Stimulated activated CD4-positive, alpha-beta T cell treated with anti-CD3 and anti-CD28 coated beads, Interleukin-4, amount 100 ng/mL, for 1 hour (primary cell): ENCODE measurements at places on chromosomes 5 and 9.

DNA sequence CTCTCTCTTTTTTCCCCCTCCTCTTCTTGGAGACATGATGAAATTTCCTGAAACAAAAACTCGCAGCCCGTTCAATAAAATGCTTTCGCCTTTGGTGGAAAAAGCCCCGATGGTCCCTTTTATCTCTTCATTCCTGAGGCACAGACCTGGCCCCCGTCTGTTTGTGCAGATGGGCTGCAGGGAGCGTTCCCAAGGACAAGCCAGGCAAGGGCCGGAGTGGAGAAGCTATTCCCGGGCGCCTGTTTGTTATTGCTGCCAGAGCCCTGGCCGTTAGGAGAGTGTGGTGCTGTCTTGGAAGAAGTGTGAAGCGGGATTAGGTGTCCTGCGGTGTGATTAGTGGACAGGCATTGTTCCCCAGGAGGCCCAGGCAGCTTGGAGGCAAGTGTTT lies 71.9 kb downstream of the SMIM23 start:
- no peak for DNase-seq

DNA sequence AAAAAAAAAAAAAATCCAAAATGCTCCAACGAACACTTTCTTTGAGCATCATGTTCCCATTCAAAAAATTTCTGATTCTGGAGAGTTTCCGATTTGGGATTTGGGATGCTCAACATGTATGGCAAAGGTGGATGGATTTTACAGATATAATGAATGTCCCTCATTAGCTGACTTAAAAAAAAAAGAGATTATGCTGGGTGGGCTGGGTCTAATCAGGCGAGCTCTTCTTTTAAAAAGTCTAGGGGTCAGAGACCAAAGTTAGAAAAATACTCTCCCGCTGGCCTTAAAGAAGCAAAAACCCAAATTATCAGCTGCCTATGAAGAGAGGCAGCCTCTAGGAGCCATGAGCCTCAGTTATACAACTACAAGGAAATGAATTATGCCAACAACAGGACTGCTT lies 15.2 kb upstream of the CTNNAL1 start:
- no peak for DNase-seq

GRCh38 chr9:16499892-16500291 lies 370.6 kb downstream of the BNC2 start:
- no peak for DNase-seq

- no peak for DNase-seq
These were observed 622.3 kb downstream of the MTRR start for GRCh38 chr5:8491254-8491653.

DNA sequence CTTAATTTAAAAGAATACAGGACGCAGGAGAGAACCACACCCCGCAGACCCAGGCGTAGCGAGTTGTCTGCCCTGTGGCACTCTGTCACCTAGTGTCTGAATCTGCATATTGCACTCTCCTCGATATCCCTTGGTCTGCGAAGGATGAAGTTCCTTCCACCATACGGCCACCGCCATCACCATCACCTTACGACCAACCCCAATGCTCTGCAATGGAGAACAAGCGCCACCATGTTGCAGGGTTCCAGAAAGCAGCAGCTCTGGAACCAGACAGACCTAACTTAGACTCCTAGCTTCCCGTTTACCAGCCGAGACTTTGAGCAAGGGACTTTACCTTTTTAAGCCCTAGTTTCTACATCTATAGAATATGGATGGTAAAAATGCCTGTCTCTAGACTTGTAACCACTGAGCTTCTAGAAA lies 77.4 kb upstream of the DMRT1 start:
- no peak for DNase-seq

DNA sequence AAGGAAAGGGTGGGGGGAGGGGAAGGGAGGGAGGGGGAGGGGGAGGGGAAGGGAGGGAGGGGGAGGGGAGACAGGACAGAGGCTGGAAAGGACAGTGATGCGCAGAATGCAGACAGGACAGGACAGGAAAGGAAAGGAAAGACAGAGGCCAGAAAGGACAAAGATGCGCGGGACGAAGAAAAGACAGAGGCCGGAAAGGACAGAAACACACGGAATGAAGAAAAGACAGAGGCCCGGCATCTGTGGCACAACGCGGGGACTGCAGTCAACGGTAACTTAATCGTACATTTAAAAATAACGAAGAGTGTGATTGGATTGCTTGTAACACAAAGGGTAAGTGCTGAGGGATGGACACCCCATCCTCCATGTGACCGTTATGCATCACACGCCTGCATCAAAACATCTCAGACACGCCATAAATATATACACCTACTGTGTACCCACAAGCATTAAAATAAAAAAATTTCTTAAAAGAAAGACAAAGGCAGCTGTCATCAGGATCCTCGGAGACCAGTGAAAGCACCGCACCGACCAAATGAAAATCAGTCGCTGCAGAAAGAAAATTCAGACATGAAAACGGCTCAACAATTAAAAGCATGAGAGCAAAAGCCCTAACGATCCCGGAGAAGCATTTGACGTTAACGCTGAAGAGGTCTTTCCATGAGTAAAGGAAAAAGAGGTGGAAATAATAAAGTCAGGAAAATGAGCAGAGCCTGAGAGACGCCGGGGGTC lies 52.9 kb upstream of the EXOC3 start:
- no peak for DNase-seq

- no peak for DNase-seq
These were observed 877 bp downstream of the SH3GLB2 start for GRCh38 chr9:129027224-129027684.

GRCh38 chr9:16075696-16076095 lies 522.9 kb downstream of the CCDC171 start:
- DNase-seq, result no peak

GRCh38 chr5:180166176-180166575 lies 42.8 kb downstream of the RASGEF1C start:
- no peak for DNase-seq

DNA sequence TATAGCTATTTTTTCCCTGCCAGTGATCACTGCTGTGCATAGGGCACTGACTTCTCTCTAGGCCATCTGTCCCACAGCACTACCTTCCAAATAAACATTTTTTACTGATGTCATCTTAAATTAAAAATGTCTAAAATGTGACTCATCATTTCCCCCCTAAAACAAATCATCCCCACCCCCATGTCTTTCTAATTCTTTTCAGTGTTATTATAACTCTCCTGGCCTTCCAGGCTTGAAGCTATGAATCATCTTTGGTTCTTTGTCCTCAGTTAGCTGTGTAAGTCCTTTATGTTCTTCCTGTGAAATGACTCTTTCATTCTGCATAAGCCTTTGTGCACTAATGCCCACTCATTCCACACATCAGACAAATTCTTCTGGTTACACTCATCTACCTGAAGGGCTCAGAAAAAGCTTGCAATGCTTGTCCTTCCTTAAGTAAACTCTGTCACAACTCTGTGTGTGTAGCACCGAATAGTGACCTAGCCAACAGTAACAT lies 78.1 kb downstream of the CFAP95 start:
- no peak for DNase-seq

- no peak for DNase-seq
These were observed 77.4 kb downstream of the SLIT3 start for GRCh38 chr5:169223595-169223953.

GRCh38 chr5:41903382-41903891 lies 707 bp upstream of the RIMOC1 start:
- no peak for DNase-seq

GRCh38 chr9:5869315-5870019 lies 21.2 kb upstream of the MLANA start:
- peak; percentile 15 for DNase-seq

GRCh38 chr9:68560071-68560844 lies 19.6 kb upstream of the TMEM252 start:
- peak; percentile 44 for DNase-seq

- DNase-seq, result no peak
These were observed 37.7 kb upstream of the IL7R start for GRCh38 chr5:35819026-35819425.

DNA sequence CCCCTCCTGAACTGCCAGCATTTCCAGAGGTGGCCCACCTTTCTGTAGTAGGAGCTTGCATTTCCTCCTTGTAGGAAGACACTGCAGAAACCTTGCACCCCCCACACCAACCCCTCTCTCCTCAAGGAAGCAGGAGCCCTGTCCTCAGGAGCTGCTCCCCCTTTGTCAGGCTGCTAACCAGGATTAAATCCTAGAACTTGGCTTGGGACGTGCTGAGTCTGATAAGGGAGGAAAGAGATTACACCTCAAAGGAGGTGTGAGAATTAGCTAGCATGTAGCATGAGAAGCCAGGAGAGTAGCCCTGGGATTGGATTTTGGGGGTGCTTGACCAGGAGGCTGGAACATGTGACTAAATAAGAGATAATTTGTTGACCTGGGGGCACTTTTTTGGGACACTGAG lies 119.8 kb upstream of the ALDH1B1 start:
- no peak for DNase-seq

DNA sequence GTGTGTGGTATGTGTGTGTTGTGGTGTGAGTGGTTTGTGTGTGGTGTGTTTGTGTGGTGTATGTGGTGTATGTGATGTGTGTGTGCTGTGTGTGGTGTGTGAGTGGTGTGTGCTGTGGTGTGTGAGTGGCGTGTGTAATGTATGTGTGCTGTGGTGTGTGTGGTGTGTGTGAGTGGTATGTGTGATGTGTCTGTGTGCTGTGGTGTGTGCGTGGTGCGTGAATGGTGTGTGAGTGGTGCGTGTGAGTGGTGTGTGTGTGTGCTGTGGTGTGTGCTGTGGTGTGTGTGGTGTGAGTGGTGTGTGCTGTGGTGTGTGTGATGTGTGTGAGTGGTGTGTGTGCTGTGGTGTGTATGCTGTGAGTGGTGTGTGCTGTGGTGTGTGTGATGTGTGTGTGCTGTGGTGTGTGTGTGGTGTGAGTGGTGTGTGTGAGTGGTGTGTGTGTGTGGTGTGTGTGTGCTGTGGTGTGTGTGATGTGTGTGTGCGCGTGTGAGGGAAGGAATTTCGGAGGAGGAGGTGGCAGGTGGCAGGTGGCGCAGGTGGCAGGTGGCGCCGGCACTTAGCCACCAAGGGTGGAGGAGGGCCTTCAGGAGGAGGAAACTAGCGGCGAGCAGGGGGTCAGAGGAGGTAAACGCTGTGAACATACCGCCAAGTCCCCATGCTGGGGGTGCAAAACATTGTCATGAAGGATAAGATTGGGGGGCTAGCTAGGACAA lies 191.8 kb downstream of the MELK start:
- DNase-seq, result no peak

DNA sequence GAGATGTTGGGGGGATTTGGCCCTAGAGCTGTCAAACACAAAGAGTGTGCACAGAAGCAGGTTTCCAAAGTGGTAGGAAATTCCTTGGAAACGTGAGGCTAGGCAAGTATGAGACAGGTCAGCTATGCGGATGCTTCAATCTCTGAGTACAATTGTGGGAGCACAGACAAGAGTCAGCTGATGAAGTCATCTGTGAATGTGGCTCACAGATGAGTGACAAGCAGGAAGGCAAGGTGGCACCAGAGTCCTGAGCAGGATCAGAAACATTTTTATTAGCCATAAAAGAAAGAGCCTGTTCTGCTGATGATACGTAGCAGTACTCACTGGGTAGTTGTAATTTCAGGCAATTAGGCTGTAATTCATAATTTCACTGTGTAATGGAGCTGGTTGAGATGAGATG lies 117.0 kb downstream of the DCP2 start:
- DNase-seq, result no peak

GRCh38 chr5:65142511-65143011 lies 339.2 kb downstream of the ADAMTS6 start:
- DNase-seq, result no peak

DNA sequence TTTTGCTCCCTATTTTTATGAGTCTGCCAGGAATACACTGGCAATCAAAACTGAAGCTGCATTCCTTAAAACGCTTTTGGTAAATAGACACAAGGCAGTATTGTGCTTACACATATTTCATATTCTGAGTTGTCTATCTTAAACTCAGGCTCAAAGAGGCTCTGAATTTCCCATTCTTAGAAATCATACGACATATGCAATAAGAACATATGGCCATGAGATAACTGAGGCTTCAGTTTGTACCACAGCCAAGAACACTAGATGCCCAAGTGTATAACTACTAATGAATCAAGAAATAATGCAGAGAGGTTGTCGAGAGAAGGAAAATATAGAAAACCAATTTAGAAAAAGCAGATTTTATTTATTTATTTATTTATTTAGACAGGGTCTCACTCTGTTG lies 357.4 kb downstream of the NDUFS4 start:
- no peak for DNase-seq

- no peak for DNase-seq
These were observed 30.3 kb upstream of the TIFAB start for GRCh38 chr5:135482381-135482933.

DNA sequence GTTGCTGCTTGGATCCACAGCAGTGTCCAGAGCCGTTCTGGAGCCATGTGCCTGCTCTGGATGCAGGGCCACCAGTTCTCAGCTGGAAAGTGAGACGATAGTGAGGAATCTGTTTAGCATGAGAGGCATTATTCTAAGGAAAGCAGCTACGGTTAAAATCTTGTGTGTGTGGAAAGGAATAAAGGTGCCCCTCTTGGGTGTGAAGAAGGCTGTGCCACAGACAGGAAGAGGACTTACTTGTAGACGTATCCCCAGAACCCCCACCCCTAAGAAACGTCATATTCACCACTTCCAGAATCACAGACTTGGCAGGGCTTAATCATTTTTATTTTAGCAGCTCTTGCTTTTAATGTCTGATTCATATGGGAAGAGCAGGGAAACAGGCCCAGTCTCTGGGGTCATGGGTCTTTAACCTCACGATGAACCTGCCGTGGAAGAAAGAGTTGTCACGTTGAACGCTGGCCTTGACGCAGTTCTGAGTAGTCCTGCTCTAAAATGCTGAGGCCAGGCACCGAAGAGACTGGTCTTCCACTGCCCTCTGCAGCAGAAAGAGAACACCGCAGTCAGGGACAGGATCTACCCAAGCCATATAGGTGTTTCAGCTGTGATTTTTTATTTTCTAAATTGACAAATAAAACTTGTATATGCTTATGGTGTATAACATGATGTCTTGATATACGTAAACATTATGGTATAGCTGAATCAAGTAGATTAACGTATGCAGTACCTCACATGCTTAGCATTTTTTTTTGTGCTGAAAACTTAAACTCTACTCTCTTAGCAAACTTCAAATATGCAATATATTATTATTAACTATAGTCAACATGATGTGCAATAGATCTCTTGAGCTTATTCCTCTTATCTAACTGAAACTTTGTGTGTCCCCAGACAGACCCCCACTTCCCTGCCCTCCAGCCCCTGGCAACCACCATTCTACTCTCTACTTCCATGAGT lies 38.8 kb downstream of the CARTPT start:
- DNase-seq, result peak; percentile 22

- no peak for DNase-seq
These were observed 193.5 kb upstream of the KLF9 start for GRCh38 chr9:70607926-70608325.

GRCh38 chr5:135877570-135878155 lies 18.0 kb downstream of the IL9 start:
- DNase-seq, result no peak

DNA sequence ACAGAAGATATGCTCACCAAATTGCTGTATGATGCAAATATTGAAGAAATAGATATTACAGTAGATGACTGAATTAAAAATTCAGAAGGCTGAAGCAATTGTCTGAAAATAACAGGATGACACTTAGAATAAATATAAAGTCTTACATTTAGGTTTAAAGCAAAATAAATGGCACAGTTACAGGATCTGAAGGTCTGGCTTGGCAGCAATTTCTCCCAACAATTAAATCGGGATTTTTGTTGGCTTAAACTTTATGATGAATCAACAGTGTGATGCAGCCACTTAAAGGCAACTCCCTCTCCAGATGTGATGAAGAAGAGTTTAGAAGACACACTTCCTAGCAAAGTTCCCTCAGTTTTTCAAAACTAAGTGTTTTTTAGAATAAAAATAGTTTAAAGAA lies 80.5 kb downstream of the NREP start:
- DNase-seq, result no peak
